T-cell (primary cell): ENCODE measurements at places on chromosomes 1 and 21.

DNA sequence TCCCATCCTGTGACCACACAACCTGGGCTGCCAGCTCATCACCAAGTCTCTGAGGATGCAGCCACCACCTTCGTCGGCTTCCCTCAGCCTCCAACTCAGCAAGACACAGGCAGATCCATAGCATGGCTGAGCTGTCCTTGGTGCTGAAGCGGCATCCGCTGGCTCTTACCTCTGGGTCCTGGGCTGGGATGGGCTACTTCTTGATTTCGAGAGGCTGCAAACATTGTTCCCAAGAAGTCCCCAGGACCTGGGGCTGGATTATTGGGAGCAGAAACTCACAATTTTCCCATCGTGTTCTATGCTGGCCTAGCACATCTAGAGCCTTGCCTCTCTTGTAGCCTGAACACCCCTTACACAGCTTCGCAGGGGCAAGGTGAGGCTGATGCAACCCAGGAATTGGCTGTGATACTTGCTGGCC lies 24.9 kb upstream of the C1QA start:
- no peak for DNase-seq

DNA sequence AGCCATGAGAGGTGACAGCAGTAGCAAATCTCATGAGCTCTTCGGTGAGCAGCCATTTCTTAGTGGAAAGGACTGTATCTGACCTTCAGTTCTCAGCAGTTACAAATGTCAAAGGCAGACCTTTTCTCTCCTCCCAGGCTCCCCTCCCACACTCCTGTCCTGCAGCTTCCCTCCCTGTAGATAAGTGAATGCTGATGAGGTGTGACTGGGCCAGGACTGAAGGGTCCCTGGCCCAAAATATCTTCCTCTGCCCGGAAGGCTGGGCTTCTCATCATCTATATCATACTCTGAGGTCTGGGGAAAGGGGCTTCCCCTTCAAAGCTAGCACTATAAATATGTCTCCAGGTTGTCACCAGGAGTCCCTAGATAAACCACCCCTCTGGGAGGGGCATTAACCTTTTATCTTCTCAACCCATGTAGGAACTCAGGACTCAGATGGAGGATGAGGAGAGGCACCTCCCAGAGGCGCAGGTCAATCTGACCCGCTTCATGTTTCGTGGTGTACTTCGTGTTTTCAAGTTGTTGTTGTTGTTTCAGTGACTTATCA lies 3.6 kb upstream of the ADAMTSL4 start:
- DNase-seq = no peak

GRCh38 chr1:112672009-112672408 lies 2.5 kb upstream of the MOV10 start:
- DNase-seq = no peak

- no peak for DNase-seq
These were observed 98.5 kb upstream of the ADGRL2 start for GRCh38 chr1:81702079-81702715.

DNA sequence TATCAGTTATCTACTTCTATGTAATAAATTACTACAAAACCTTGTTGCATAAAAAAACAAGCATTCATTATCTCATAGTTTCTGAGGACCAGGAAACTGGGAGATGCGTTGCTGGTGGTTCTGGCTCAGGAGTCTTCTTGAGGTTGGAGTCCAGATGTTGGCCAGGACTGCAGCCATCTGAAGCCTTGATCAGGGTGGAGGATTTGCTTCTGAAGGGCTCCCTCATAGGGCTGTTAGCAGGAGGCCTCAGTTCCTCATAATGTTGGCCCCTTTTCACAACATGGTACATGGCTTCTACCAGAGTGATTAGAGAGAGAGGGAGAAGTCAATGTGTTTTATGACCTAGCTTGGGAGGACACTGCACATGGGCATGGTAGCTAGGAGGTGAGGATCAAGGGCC lies 137.4 kb downstream of the CNIH3 start:
- no peak for DNase-seq

GRCh38 chr1:47843059-47843458 lies 154.1 kb downstream of the TRABD2B start:
- DNase-seq = no peak

DNA sequence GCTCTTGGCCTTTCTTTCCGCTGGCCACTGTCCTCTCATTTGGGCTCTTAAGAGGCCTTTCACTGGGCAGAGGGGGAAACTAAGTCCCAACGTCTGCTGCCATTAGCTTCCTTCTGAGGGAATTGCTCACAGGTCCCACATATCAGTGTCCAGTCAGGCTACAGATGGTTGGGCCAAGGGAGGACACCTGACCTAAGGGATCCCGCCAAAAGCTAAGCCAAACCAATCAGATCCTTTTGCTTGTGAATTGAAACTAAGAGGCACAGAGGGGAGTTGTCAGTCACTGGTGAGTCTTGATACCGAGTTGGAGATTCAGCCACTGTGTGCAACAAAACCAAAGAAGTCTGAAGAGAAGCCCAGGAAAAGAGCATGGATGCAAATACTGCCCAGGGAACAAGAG lies 5.7 kb upstream of the NT5C1A start:
- no peak for DNase-seq

- no peak for DNase-seq
These were observed 33.9 kb upstream of the NPL start for GRCh38 chr1:182755632-182756031.

DNA sequence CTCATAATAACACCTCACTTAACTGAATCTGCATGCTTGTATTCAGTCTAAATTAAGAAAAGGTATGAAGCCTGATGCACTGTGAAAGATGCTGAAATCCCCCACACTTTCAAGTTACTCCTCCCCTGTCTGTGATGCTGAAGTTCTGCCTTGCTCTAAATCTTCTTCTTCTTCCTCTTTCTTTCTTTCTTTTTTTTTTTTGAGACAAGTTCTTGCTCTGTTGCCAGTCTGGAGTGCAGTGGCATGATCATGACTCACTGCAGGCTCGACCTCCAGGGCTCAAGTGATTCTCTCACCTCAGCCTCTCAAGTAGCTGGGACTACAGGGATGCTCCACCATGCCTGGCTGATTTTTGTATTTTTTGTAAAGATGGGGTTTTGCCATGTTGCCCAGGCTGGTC lies 231.0 kb upstream of the B3GALT2 start:
- no peak for DNase-seq

DNA sequence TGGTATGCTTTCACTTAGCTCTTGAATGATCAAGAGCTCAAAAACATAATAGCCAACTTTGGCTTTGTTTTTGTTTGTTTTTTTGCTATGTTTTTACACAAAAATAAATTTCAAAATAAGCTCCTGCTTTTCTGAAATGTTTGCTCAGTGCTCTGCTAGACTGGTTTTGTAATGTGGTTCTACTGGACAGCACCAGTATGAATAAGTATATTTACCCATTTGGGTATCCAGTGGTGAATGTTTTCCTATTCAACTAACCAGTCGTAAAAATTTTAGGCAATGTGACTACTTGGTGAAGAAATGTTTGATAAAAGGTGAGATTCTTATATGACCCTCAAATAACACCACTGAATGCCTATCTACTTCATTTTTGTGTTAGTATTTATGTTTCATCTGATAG lies 308.6 kb downstream of the PTPRC start:
- DNase-seq = no peak
